ENCODE measurements at places on chromosomes 6 and 20.

DNA sequence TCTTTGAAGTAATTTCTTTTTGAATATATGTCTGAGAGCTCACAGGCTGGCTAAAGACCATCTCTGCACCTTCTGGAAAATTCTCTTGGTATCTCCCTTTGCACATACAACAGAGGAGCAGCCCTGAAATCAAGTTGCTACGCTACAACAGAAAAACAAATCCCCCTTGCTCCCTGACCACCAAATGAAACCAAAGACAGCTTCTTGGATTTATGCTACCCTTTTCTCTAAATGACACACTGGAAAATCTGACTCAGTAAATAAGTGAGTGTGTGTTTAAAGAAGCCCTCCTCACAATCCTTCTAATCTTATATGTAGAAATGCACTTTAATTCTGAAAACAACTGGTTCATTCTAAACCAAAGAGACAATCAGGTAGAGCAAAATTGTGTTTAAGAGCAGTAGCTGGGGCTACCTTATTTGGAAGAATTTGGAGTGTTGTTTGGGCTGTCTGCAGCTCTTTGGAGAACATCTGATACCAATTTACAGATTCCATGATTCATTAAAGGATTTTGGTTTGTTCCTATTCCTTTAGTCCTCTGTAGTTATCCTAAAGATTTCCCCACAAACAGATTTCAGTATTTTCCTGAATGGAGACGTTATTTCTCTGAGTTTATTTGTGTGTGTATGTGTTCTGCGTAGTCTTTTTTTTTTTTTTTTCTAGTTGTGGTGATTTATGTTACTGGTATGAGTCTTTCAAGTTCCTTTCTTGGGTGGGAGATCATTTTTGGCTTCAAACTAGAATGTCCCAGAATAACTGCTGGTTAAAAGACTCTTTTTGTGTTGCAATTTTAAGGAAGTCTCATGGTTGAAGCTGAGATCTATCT, 36.4 kb upstream of the UTRN start:
- no peak for DNase-seq

DNA sequence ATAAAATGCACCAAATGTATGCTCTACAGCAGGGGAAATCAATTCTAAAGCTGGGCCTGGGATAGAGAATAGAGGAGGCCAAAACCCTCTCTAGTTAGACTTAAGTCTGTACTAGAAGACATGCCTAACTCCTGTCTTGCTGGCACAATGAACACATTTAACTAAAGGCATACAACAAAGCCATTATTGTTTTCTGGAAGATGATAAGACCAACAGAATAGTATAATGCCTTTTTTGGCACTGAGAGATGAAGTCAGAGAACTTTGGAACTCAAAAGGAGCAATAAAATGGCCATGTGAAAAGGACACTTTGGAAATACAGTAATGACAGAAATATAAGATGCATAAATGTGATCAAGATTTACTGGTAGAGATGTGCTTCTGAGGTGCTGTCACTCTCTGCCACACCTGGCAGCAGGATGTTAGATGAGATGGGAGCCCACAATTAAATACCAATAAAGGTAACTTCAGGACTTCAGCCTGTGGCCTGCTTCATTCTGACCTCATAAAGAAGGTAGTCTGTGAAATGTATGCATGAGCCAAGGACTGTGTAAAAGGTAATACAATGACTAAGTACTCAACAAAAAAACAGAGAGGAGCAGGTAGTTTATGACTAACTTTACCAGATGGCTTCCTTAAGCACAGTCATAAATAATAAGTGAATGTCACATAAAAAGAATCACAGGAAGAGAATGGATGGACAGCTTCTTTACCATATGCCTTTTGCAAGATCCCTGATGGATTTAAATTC, 333.4 kb downstream of the BCKDHB start:
- DNase-seq, result no peak

- DNase-seq, result no peak
These were observed 3.2 kb downstream of the MARCKS start for GRCh38 chr6:113860181-113860955.

DNA sequence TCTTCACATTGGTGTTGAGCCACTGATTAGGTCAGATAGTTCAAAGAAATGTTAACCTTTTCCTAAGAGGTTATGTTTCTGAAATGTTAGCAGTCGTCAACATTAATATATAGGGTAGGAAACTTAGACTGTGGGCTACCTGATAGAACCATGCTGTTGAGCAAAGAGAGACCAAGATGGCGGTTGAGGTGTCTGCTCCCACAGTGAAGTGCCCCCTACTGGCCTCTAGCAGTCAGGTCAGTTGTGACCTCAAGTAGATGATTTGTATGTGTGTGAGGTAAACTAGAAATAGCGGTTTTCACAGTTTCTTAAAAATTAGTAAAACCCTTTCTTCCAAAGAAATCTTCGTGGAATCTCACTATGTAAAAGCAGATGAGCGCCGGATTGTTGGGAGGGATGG, 40.3 kb downstream of the MTHFD1L start:
- no peak for DNase-seq

- DNase-seq, result no peak
These were observed 164.1 kb downstream of the SYNDIG1 start for GRCh38 chr20:24633521-24633920.

DNA sequence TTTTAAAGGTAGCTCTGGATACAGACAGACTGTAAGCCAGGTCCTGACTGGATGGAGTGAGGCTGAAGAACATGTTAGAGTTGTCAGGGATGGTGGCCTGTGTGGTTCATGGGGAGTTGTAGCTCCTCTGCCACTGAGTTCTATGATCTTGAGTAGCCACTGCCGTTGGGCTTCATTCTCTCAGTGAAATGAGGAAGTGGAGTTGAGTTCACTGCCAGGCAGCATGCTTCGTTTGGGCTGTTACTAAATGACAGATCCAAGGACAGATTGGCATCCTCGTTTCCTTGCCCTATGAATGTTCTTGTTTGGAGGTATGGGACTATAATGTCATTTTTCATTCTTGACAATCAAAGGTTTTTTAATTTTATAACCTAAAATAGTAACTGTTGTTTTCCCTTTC, 37.2 kb downstream of the SCAND1 start:
- DNase-seq, result no peak

- DNase-seq, result no peak
These were observed 735 bp downstream of the FAM135A start for GRCh38 chr6:70413992-70414494.

DNA sequence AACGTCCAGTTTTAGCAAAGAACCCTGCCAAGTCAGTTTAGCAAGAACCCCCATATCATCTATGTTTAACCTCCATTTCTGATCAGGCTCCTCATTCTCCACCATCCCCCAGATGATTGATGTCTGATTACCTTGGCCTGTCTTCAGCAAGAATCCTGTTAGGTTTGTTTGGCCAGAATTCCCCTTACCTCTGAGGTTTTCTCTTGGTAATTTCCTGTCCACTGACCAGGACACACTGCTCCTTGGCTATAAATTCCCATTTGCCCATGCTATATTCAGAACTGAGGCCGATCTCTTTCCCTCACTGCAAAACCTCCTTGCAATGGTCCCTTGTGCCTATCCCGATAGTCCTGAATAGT, 27.0 kb downstream of the ZNF311 start:
- DNase-seq, result no peak

- no peak for DNase-seq
These were observed 59.8 kb downstream of the LAMP5 start for GRCh38 chr20:9574181-9574580.

DNA sequence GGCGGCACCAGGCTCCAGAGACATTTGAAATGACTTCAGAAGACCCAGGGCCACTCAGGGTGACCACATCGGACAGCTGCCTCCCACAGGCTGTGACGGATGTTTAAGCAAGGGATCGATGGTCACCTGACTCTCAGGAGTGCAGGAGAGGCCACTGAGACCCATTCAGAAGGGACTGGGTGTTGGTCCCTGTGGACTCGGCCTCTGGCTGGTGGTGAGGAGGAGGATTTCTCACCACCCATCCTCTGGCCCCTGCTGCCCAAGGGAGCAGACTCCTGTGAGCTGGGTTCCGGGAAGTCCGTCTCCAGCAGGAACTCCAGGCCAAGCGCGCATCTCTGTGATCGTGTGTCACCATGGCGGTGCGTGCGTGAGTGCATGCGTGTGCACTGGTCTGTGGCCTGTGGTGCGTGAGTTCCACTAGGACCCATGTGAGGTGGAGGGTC, 25.5 kb downstream of the NPEPL1 start:
- DNase-seq, result no peak

DNA sequence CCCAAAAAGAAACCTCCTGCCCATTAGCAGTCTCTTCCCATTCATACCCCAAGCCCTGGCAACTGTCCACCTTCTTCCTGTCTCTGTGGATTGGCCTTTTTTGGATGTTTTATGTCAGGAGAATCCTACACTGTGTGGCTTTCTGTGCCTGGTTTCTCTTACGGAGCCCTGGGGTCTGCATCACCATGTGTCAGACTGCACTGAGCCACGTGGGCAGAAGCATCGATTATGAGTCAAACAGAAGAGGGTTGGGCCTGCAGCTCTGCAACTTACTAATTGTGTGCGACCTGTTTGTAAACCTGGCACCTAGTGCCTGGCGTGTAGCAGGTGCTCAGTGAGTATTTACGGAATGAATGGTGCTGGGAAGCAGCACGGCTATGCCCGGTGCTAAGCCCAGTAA, 62.6 kb downstream of the IGF2R start:
- no peak for DNase-seq

GRCh38 chr6:51535327-51535726, 552.1 kb downstream of the PKHD1 start:
- DNase-seq, result no peak

DNA sequence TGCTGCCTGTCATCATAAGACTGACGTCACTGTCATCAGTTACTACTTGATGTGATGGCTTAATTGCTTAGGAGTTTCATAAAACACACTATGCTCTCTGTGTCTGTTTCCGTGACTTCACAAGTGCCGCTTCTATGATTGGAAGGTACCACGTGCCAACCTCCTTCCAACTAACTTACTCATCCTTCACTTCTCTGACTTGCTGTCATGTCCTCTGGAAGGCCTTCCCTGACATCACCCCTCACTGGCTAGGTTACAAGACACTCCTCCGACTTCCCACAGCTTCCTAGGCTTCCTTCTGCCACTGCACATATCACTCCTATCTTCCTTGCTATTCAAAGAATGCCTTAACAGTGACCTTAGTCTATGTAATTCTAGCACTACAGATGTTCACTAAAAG, 20.4 kb downstream of the SERINC3 start:
- no peak for DNase-seq

GRCh38 chr20:36861875-36862801, 13.8 kb upstream of the TLDC2 start:
- no peak for DNase-seq

DNA sequence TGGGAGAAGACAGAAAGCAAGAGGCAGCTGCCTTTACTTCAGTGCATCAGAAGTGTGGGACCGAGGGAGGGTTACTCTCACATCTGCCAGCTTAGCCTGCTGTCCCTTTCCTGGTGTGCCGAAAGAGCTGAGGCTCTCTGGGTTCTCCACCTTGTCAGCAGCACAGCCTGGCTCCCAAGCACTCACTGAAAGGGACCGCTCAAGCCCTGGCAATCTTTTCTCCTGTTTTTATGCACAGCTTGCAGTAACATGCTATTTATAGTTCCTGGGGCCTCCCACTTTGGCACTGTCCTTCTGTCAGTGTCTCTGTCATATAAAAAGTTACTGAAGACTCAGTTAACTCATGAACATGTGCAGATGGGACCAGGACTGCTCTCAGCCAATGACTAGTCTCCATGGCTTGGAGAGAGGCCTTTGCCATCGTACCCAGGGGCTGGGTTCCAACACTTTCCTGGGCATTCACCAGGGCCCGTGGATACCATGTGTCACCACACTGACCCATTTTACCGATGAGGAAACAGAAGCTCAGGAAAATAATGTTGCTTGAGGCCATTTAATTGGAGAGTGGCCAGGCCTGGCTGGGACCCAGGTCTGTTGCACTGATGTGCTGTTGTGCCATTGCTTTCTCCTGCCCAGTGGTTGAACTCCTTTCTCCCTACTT, 46.2 kb downstream of the PANK2 start:
- DNase-seq, result no peak

DNA sequence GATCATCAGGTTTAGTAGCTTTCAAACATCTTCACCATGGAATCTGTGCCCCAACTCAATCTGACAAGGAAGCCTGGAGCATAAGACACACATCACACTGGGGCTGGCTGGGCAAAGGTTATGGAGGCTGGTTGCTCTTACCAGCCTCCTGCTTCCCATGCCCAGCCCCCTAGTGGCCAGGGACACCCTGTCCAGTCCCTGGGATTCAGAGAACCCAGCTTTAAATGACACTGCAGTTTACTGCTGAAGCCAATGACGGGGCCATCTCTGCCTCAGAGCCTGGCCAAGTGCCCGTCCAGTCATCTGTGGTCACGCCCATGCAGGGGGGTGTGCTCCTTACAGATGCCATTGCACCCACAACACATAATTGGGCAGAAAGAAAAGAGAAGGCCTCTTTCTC, 272.9 kb downstream of the SMOC2 start:
- DNase-seq, result no peak

DNA sequence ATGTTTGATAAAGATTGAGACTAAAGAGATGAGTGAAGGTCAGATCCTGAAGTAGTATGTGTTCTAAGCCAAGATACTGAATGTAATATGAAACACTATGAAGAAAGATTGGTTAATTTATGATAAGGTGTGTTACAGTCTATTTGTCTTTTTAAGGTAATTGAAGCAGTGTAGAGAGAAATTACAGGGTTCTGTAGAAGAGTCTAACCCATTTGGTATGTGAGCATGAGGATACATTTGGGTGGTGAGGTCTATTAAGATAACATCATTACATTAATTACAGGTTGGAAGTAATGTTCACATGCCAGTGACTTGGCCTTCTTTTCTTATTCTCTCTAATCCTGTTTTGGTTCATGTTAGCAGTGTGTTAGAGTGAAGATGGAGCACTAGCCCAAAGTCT, 61.4 kb downstream of the AFDN start:
- DNase-seq, result no peak

DNA sequence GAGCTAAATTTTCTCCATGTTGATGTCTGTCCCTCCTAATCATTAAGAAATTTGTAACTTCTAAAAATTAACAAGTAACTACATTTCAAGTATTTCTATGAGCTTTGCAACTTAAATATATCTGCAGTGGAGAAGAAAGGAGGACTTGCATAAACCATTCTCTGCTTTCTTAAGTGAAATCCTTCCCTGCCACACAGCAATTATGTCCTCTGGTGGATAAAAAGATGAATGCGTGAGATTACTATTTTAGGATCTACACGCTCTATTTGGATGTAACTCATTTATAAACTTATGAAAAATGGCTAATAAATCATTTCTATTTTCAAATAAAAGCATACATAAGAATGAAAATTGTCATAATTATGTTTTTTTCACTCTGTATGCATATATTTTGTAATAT, 338.0 kb upstream of the PTCHD4 start:
- no peak for DNase-seq

DNA sequence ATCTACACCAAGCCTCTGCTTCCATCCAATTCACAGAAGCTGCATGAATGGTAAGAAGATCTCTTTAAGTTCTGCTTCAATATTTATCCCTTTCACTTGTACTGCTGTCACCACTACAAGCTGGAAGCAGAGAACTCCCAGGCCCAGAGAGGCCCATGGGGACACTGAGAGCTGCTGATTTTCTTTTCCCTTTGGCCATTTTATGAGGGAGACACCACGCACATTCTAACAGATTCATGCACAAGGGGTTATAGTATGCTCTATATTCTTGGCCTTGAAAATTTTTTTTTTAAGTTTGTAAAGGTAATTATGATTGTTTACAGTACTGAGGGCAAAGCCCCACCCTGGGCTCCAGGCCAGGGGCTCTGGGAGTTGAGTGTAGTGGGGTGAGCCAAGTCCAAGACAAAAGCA, 88.4 kb downstream of the MYB start:
- no peak for DNase-seq

Measured in stimulated activated CD4-positive, alpha-beta T cell treated with anti-CD3 and anti-CD28 coated beads, Interleukin-1b, Interleukin-23, amount 100 ng/mL, for 24 hours (primary cell).